ENCODE measurements at places on chromosomes 4 and X.

- DNase-seq = peak; percentile 75
Measured at GRCh38 chr4:153142700-153143438, 61.4 kb upstream of the TRIM2 start.

DNA sequence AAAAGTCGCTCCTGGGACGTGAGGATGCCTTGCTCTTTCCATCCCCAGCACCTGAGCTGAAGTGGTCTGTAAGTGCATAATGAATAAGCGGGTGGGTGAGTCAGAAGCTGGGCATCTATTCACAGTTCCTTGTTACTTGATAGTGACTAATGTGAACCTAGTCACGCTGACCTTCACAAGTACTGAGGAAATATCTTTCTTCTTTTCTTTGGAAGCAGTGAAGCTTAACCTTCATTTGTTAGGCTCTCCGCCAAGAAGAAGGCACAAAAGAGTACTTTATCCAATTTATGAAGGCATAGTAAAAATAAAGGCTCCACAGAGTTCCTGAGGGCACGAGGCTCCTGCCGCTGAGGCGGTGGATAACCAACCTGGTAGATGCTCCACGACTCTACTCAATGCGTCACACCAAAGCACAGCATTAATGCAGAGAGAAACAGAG, 475.7 kb upstream of the SLIT2 start:
- DNase-seq = peak; percentile 47

DNA sequence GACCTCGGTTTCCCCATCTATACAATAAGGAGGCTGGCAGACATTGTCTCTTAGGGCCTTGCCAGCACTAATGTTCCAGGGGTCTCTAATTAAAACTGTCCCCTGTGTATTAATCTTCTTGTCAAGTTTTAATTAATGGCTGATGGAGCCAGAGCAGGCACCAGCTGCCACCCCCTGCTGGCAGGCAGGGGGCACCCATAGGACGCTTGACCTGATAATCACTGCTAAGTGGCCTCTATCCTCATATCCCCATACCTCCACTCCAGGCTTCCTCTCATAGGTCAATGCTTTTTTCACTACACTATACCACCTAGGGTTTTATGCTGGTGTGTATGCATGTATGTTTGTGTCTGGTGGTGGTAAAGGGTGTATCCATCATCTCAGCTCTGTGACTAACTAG, 89.4 kb downstream of the EFNB1 start:
- DNase-seq = no peak

- DNase-seq = no peak
Measured at GRCh38 chr4:56656346-56656643, 24.8 kb downstream of the HOPX start.

DNA sequence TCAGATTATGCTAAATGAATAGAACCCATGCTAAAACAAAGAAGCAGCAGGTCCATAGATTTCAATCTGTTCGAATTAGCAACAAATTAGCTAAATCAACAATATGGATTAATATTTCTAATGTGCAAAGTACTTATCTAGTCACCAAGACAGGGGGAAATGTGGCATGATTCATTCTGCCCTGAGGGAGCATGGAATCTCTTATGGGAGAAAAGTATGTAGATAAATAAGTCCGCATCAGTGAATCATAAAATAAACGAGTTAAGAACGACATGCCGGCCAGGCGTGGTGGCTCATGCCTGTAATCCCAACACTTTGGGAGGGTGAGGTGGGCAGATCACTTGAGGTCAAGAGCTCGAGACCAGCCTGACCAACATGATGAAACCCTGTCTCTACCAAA, 102.1 kb downstream of the ANOS1 start:
- DNase-seq = no peak

Data from Calu3 (cell line).